ENCODE measurements at places on chromosomes 2 and 18.

DNA sequence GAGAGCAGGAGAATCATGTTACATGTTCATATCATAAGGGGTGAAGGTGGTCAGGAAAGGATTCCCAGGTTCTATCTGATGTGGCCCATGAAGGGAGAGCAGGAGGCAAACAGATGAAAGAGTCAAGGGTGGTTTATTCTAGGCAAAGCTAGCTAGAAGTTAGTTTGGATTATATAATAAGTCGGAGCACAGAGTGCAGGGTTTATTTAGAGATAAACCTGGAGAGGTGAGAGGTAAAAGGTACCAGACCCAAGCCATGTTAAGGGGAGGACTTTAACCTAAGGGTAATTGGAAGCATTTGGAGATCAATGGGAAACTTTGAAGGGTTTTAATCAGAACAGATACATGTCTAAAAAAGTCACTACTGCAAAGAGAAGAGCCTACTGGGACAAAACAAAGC, 69.2 kb upstream of the LRATD1 start:
- no peak for DNase-seq

- no peak for DNase-seq
Measured at GRCh38 chr18:21265971-21266673, 24.1 kb downstream of the GREB1L start.

- no peak for DNase-seq
Measured at GRCh38 chr2:50620783-50621182, 411.1 kb downstream of the NRXN1 start.

DNA sequence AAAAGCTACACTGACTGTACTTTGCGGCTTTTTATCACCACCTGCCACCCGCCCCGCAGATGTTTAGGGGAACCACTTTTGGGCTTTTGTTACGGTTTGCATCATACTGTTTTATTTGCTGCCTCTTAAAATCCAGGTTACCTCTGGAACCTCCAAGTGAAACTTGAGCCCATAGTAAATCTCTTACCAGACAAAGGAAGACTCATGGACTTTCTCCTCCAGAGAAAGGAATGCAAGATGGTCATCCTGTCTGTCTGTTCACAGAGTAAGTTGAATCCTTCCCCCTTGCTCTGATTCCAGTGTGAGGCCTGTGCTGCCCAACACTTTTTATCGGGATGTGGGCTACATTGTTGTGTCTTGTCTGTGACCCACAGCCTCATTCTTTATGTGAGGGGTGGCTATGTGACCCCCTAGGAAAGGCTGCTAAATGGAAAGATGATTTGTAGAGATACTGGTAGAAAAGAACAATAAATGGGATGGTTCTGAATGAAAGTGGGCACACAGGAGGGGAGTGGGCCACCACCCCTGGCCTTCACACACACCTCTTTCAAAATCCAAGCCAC, 23.3 kb downstream of the RMC1 start:
- no peak for DNase-seq

DNA sequence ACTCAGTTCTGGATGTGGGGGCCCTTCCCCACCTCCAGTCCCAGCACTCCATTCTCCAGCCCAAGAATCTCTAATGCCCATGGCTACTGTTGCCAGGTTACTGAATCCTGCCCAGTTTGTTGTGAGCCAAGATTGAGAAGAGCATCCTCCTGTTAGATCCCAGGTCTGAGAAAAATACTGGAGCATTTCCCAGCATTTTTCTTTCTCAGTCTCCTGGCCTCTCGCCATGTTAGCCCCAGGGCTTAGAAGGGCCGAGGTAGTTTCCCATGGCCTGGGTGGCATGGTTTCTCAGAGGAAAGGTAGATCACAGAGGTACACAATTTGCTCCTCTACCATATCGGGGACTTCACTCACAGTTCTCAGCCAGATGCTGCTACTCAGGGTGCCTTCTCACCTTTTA, 135.7 kb downstream of the OTX1 start:
- no peak for DNase-seq

- DNase-seq = no peak
Measured at GRCh38 chr18:13218368-13218991, at the start of gene LDLRAD4. LDLRAD4 (plus strand) TSS chr18:13218760.

- DNase-seq = no peak
Measured at GRCh38 chr2:192948316-192948715, 753.6 kb upstream of the TMEFF2 start.

DNA sequence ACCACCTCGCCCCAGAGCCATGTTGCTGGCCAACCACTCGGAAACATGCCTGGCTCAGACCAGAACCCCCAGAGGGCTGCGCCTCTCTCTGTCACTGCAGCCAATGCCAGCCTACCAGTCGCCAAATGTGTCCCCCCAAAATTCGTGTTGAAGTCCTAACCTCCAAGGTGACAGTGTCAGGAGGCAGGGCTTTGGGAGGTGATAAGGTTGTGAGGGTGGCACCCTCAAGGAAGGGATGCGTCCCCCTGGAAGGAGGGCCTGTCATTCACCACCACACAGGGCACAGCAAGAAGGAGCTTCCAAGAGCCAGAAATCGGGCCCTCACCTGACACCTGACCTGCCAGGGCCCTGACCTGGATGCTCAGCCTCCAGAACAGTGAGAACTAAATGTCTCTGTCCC, 291.9 kb upstream of the SALL3 start:
- DNase-seq = no peak

DNA sequence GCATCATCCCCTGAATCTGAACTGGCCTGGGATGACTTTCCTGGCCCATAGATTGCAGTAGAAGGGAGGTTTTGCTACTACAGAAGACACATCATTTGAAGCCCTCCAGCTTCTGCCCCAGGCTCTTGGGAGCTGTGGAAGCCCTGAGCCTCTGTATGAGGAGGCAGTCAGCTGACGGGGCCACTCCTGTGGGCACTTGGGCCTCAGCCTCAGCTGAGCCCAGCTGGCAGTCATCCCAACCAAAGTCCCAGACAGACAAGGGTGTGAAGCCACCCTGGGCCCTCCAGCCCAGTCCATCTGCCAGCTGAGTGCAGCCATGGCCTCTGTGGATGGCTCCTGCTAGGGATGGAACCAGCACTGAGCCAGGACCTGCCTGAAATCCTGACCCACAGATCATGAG, 502.3 kb upstream of the HS6ST1 start:
- DNase-seq = no peak

DNA sequence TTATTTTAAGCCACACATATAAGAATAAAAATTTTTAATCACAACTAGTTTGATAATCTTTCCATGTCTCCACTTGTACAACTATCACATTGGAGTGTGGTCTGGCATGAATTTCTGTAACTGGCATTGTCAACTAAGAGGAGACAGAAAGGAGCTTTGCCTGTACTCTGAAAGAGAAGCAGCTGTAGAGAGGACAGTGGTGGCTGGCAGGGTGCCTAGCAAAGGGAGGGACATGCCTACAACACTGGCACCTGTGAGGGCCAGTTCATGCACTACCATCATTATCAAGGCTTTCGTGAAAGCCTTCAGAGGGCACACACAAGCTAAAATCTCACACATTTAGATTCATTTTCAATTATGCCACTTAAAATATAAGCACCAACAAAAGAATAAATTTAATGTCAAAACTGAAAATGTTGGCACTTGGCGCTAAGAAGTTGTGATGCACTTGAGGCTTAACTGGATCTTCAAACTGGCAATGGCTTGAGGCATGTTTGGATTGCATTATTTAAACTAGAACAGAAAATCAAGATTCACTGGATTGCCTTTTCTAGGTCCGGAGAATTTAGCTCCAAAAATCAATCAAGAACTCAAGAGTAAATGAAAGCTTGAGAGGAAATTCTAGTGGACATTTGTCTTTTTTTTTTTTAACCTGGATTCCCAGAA, 238.6 kb downstream of the ZNF385B start:
- DNase-seq = no peak

DNA sequence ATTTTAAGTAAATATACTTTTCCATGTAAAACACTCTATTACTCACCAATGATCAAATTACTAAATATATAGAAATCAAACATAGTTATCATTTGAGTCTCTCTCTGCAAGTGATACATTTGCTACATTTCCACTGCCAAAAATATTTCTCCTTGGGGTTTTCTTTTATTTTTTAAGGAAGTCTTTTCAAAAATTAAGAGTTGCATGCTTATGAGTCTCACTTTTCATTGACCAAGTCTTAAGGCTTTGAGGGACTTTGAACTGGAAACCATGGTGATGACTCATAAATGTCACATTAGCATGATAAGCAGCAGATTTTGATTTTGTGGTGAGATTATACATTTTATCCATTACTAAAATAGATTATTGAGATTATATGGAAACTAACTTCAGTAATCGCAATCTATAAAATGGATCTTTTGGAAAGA, 152.9 kb downstream of the FAM124B start:
- no peak for DNase-seq

- peak; percentile 13 for DNase-seq
Measured at GRCh38 chr2:233867993-233868532, at the start of gene MSL3B. MSL3B (minus strand) TSS chr2:233868386.

- no peak for DNase-seq
Measured at GRCh38 chr2:2188344-2188920, 142.6 kb downstream of the MYT1L start.

DNA sequence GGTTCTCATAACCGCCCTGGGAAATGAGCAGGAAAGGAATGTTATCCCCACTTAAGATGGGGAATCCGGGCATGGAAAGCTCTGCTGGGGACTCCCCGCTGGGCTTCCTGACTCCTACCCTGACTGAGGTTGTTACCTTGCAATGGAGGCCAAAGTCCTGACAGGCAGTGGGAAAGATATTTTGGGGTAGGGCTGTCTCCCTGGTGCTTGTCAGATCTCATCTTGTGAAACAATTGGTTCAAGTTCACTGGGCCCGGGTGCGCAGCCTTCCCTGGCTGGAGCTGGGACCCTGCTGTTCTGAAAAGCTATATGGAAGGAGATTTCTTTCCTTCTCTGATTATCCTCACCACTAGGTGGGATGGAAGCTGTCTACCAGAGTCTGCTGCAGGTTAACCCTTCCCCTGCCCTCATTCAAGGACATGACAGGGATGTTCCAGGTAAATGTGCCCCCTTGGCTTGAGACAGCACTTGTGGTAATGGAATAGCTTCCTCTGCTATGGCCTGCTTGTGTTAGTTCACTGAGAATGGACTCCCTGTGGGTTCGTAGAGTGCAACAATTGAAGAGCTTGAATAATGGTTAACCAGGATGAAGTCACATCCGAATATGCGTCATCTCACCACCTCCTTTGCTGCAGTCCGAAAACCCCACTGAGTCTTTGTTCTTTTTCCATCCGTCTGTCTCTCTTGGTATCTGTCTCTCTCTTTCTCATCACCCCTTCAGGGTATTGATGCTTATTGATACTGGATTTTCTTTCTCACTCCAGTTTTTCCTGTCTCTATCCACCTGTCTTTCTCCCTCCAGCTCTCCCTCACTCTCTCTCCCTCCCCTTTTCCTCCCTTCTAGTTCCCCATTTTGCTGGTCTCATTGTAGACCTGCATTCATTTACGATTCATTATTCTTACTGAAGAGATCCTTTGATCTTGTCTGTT, 67.8 kb upstream of the EPAS1 start:
- no peak for DNase-seq

- DNase-seq = no peak
Measured at GRCh38 chr2:25897506-25897905, 19.2 kb upstream of the ASXL2 start.

GRCh38 chr18:56312551-56313335, 325.6 kb downstream of the TXNL1 start:
- no peak for DNase-seq

DNA sequence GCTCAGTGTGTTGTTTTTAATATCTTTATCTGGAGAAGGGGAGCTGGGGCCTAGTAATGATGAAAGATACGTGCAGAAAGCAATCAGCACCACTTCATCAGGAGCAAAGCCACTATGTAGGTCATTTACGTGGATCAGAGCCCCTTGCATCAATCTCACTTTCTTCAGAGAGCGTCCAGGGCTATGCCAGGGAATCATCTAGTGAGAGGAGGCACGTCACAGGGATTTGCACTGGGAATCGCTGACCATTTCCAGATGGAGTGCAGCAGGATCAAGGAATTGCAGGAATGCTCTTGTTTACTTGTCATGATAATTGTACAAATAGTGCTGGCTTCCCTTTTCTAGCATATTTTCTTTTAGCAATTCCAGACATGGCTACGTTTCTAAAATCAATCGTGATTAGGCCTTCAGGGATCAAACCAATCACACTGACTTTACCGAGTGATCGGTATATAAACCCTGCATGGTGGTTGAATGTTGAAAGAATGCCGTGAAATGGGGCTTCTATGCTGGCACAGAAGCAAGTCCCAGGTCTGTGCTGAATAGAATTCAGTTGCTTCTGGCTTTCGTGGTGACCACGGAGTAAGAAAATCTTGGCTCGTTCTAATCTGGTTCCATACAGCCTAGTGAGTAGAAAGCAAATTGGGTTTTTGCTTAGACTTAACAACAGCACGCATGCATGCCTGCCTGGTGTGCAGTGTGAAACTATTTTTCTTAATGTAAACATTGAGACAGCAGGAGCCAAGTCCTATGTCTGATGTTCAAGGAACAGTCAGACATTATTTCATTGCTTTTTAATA, 122.8 kb downstream of the TMEM200C start:
- no peak for DNase-seq

GRCh38 chr18:33446604-33447003, 6.1 kb upstream of the CCDC178 start:
- DNase-seq = no peak

- no peak for DNase-seq
Measured at GRCh38 chr18:78849458-78849857, 130.2 kb upstream of the SALL3 start.

DNA sequence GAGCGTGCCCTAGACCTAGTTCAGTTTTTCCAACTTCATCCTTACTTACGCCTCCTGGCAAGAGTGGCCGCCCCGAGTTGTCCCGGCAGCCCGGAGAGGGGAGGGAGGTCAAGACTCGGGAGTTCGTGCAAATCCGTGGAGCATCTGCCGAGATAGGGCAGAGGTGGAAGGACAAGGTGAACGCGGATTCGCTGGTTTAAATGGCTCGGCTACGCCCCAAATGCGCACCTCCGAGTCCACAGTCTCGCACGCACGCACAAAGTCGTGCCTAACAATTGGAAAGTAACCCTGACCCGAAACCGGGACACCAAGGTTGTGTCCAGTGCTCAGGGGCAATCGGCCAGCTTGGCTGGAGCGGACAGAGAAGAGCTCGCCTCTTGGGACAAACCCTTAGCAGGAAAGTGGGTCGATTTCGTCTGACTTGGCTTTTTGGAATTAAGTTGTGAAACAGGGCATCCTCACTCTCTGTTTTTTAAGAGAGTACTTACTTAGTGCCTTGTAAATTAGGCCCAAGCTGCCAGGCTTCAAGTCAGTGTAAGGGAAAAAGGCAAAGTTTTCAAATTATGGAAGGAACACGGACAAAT, 726 bp upstream of the SS18 start:
- peak; percentile 78 for DNase-seq

DNA sequence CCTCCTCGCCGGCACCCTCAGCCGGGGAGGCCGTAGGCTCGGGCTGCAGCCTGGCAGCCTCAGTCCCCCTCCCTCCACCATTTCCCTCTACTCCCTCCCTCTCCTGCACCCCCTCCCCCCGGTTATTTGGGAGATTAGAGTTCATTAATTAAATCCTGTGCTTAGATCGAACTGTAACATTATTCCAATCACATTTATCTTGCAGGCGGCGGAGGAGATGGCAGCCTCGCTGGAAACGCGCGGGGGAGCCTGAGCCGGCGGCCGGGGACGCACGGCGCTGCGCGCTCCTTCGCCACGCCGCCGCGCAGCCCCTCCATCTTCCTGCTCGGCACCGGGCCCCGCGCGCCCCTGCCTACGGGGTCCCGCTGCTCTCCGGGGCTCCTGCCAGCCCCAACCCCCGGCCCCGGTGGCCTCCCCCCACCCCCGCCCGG, at the start of gene ST8SIA3:
ST8SIA3 (plus strand) TSS at position 287 of the 431 bp plus-strand sequence. CDS start 290 bp downstream, outside the sequence.
- DNase-seq = no peak

GRCh38 chr18:79507546-79508480, 112.1 kb downstream of the NFATC1 start:
- no peak for DNase-seq

Measured in SW 1271 (cell line).